ENCODE measurements at places on chromosomes 4 and X.

- no peak for DNase-seq
Measured at GRCh38 chr4:8904666-8905065, 33.0 kb upstream of the HMX1 start.

DNA sequence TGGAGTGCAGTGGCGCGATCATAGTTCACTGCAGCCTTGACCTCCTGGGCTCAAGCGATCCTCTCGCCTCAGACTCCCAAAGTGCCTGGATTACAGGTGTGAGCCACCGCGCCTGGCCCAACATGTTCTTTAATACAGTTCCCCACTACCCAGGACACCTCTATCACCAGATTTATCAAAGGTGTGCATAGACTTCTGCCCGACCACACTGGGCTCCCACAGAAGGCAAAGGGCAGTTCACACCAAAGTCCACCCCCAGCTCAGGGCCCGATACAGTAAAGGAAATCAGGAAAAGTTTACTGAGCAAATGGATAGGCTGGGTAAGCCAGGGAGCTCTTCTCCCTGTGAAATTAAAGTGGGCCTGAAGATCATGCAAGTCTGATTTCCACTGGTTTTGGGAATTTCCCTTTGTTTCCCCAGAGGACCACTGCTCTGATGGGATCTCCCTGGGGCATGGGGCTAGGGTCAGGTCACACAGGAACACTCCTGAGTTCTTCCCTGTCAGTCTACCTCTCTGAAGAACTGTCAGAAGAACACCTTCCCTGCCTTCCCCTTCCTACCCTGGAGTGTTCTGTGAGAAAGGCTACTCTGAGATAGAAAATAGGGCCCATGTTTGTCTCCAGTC lies 17.7 kb upstream of the PIM2 start:
- DNase-seq, result no peak

- no peak for DNase-seq
Measured at GRCh38 chr4:37478151-37478550, 208.0 kb downstream of the RELL1 start.

GRCh38 chr4:26062215-26062614 lies 148.2 kb downstream of the SMIM20 start:
- DNase-seq, result peak; percentile 91

DNA sequence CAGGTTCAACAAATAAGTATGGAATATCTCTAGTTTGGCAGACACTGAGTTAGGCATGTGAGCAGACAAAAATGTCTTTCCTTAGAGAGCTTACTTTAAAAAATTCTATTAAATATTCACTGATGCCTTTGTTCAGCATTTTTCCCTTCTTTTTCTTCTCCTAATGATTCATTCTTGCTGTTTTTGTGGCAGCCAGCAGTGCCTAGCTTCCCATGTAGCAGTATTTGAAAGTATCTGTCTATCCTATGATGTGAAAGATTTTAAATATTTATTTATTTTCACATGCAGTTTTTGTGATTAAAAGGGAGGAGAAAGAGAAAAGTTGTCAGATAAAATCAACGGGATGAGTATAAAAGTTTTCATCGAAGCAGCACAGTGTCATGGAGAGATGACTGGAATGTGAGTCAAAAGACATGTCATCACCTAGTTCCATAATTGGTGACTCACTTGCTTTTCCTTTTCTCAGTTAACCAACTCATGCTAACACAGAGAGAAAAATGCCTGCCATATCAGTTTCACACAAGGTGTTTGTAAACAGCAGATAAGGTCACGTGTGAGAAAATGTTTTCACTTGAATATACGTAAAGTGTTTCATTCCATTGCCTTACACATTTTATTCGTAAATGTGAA lies 69.8 kb downstream of the BMPR1B start:
- DNase-seq, result peak; percentile 20

GRCh38 chrX:25295466-25295865 lies 279.7 kb upstream of the ARX start:
- DNase-seq, result no peak

DNA sequence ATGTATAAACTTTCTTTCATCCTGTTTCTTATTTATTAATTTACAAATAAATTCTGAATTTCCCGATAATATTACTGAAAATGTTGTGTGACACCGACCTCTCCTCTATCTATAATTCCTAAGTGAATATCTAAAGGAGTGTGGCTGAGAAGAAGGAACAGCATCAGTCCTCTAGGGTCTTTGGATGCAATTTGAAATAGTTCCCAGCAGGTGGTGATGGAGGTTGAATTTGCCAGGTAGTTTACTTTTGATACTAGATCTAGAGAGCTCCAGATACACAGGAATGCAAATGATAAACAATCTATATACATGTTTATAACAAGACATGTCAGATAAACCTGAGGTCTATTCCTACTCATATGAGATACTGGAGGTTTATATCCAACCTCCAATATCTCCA lies 305.4 kb downstream of the PCDH18 start:
- no peak for DNase-seq

GRCh38 chr4:28082686-28083390 lies 1222.2 kb downstream of the STIM2 start:
- DNase-seq, result no peak

DNA sequence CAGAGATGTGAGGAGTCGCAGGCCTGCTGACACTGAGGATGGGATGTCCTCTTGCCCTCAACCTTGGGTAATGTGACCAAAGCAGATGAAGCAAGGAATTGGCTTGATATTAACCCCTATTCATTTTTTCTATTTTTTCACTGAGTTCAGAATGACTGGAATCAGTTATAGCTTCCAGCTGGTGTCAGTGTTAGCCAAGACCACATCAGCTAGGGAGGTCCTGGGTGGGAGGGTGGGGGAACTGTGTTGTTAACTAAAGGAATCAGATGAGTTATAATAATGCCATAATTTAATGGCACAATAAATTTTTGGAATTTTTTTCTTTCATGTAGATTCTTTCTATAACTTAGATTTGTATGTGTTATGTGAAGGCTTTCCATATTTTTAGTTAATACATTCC lies 91.9 kb downstream of the EGF start:
- DNase-seq, result no peak

GRCh38 chr4:120770897-120771296 lies 151.6 kb downstream of the PRDM5 start:
- no peak for DNase-seq

Measured in foreskin melanocyte (primary cell).